ENCODE measurements at places on chromosomes 4 and X.

DNA sequence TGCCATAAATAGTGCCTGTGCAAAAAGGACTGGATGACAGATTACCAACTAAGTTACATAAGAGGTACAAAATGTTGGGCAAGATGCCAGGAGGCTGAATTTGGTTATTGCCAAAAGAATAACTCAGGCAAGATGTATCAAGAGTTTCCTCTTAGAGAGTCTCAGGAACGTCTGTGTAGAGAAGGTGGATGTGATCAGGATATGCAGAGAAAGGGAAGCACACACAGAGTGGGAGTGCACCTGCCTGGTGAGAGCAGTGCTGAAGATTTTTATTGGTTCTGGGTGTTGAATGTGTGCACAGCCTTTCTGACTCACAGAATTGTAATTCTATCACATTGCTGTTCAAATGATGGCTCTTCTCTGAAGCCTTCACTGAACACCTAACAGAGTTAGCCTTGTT is 156.8 kb upstream of the HS3ST1 start:
- DNase-seq, result no peak

GRCh38 chr4:44016570-44017421 is 431.8 kb downstream of the KCTD8 start:
- DNase-seq, result no peak

- no peak for DNase-seq
Observed at GRCh38 chrX:24860140-24860539, 155.6 kb downstream of the ARX start.

GRCh38 chr4:73258436-73258685 is 237 bp downstream of the ANKRD17 start:
- no peak for DNase-seq

GRCh38 chrX:38669428-38669827 is 108.1 kb downstream of the TSPAN7 start:
- DNase-seq, result no peak

DNA sequence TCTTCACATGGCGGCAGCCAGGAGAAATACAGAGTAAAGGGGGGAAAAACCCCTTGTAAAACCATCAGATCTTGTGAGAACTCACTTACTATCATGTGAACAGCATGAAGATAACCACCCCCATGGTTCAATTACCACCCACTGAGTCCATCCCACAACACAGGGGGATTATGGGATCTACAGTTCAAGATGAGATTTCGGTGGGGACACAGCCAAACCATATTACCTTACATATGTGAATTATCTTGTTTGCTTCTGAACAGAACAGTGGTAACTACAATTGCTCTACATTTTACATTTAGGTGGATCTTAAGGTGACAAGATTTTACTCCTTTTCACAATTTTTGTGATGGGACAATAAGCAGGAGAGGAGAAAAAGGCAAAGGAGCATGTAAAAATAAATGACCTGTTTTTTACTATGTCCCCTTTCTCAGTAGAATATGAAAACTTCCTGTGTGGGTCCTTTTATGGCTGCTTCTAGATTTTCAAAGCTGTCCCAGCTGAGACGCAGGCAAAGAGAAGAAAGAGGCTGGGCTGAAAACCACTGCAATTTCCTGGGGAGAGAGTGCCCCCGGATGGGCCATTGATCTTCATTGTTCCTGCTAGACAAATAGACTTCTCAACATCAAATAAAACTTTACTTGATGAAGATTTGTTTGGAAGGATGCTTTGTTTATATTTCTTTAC is 45.9 kb upstream of the PGM2 start:
- DNase-seq, result no peak

- DNase-seq, result no peak
Observed at GRCh38 chr4:122658818-122659295, 38.0 kb upstream of the IL21 start.

- no peak for DNase-seq
Observed at GRCh38 chrX:102580891-102581290, 18.4 kb upstream of the ARMCX5 start.

DNA sequence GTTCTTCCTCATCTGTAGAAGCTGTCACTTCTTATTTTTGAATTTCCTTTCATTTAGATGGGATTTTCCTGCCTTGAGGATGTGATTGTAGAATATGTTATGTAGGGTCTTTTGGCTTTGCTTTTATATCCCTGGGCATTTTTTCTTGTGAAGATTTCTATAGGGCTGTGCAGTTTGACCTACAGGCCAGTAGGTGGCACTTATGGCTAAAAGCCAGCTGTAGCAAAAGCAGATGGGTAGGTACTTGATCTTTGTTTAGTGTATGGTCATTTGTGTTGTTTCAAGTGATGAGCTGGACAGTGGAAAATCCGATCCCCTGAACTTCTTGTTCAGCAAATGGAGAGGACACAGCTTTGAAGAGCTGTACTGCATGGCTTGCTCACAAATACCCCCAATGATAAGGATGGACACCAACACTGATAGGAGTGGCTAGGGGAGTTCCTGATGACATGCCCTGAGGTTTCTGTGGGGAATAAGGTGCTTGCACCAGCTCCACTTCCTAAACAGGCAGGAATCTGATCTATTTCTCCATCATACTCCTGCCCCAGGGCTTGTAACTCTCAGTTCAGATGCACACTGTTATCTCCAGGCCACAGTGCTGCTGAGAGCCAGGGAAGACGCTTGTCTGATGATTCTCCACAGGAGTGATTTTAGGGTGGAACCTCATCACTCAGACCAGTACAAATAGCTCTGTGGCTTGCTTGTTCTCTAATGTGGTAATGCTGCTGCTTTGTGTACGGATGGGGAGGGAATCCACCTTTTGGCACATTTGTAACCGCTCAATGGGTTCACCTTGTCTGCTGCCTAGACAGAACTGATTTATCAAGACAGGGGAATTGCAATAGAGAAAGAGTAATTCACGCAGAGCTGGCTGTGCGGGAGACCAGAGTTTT is 417.1 kb upstream of the MAGEB16 start:
- no peak for DNase-seq

GRCh38 chr4:6402566-6403399 is 69.6 kb downstream of the PPP2R2C start:
- DNase-seq, result no peak

- no peak for DNase-seq
Observed at GRCh38 chrX:118948270-118948669, 26.1 kb upstream of the LONRF3 start.

GRCh38 chrX:39758791-39759525 is 338.8 kb downstream of the BCOR start:
- no peak for DNase-seq

- DNase-seq, result no peak
Observed at GRCh38 chr4:157271166-157271869, 50.8 kb downstream of the GRIA2 start.

DNA sequence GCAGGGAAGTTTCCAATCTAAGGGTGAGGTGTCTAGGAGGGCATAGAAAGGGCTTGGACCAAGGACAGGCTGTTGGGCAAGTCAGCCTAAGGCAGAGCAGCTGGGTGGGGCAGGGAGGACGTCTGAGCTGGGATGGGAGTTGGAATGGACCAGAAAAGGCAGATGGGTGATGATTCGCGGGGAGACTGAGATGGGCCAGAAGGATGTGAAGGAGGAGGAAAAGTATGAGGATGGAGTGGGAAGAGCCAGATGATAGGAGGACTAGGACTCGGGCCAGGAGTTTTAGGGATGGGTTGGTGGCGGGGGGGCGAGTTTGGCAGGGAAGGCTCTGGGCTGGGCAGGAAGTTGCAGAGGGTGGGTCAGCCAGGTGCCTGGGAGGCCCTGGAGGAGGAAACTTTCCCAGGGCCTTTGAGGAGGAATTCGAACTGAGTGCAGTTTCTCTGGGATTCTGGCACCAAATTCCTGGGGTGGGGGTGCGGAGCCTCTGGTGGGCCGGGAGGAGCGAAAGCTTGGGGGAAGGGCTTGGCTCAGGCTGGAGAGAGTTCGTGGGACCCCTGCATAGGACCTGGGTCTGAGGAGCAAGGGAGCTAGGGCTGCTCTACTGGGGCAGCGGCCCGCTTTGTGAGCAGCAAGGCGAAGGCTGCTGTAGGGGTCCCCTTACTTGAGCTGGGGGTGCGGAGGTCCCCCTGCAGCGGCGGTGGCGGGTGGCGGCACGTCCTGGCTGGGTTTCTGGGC is 8.7 kb upstream of the TIMP1 start:
- no peak for DNase-seq

- no peak for DNase-seq
Observed at GRCh38 chrX:18577400-18577799, 94.5 kb downstream of the RS1 start.

DNA sequence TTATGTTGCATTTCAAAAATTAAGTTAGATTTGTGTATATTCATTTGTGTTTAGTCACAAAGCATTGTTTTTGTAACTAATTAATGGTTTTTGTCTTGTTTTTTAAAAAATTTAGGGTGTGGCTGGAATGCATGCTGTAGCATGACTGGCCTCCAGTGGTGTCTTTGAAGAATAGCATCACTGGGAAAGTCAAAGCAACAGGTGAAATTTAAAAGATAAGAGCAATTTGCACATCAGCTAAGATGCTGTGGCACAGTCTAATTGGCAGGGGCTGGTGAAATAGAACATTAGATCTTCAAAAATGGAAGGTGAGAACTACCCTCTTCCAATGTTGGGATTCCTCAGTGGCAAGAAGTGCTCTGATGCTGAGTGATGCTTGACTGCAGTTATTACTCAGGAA is 45.3 kb downstream of the ANK2 start:
- DNase-seq, result no peak

GRCh38 chr4:66465111-66465510 is 794.8 kb upstream of the EPHA5 start:
- DNase-seq, result no peak

- DNase-seq, result no peak
Observed at GRCh38 chr4:31107362-31107761, 387.2 kb downstream of the PCDH7 start.

DNA sequence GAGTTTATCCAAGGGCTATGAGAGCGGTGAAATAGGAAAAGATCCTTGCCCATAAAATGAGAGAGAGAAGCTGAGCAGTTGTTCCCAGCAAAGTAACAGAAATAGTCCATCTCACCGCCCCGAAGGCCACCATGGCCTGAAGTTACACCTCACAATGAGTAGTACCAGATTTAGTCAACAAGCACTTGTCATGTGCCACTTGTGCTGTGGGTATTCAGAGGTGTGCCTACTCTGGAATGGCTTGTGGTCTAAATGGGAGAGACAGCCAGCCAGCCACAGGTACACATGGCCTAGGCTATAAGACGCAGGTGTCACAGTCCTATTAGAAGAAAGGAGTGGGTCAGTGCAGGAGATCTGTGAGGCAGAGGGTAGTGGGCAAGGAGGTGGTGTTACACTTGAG is 54.6 kb upstream of the MAP3K15 start:
- no peak for DNase-seq

GRCh38 chr4:174254613-174255012 is 28.9 kb downstream of the FBXO8 start:
- DNase-seq, result no peak

- no peak for DNase-seq
Observed at GRCh38 chrX:122783918-122784317, 400.2 kb upstream of the GRIA3 start.

- DNase-seq, result no peak
Observed at GRCh38 chr4:89212666-89213381, 94.8 kb downstream of the GPRIN3 start.

GRCh38 chr4:56914336-56914735 is 6.6 kb downstream of the REST start:
- no peak for DNase-seq

DNA sequence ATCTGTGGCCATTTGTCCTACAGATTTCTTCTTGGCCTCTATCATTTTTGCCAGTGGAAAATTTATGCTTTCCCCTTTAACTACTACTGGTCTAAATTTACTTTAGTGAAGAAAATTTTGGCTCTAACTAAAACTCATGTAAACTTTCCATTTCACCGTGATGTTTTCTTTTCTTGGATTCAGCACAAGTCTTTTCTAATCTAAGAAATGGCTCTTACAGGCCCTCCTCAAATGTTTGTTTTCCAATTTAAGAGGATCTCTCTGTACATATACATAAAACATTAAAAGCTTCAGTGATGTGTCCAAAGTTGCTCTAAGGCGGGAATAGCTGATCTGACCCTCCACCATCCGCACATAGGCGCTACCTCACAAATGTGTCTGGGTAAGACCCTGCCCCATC is 68.1 kb downstream of the MAML3 start:
- DNase-seq, result no peak

- DNase-seq, result no peak
Observed at GRCh38 chr4:28508636-28509035, 1648.0 kb downstream of the STIM2 start.

- DNase-seq, result peak; percentile 81
Observed at GRCh38 chr4:105551965-105552746, at the start of gene ARHGEF38. Gene ARHGEF38, plus strand, starts transcription at chr4:105552620. Its CDS starts 146 bp downstream, at chr4:105552766.

GRCh38 chr4:94722270-94722669 is 35.5 kb upstream of the BMPR1B start:
- no peak for DNase-seq

- no peak for DNase-seq
Observed at GRCh38 chr4:6478546-6479220, 6.3 kb upstream of the PPP2R2C start.

GRCh38 chr4:88937081-88937480 is 119.9 kb downstream of the FAM13A start:
- no peak for DNase-seq

DNA sequence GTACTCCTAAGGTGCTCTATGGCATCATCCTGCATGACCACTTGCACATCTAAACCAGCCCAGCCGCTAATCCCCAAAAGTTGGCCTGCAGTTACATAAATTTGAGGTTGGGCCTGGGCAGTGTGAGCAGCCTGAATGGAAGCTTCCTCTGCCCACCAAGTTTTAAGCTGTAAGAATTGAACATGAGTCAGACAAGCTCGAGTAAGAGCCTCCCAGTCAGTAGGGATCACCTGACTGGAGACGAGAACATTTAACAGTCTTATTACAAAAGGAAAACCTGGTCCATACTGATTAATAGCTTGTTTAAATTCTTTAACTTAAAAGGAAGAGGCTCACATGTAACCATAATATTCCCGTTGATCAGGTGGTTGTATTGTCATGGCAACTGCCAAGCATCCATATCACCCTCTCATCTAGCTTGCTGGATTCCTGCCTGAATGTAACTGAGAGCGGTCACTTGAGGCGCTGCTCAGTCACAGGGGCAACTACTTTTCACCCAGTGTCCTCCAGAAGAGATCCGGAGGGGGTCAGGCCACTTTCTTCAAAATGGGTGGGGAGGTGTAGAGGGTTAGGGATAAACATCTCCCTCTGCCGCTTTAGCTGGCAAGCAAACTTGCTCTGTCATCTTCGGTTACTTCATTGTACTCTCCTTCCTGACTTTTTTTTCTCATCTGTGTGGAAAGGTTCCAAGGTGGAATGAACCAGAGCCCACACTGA is 56.6 kb upstream of the WDR1 start:
- DNase-seq, result no peak

GRCh38 chr4:180028682-180029081 is 2214.5 kb upstream of the TENM3 start:
- no peak for DNase-seq

- DNase-seq, result no peak
Observed at GRCh38 chrX:4547213-4547836, 833.9 kb upstream of the PRKX start.

DNA sequence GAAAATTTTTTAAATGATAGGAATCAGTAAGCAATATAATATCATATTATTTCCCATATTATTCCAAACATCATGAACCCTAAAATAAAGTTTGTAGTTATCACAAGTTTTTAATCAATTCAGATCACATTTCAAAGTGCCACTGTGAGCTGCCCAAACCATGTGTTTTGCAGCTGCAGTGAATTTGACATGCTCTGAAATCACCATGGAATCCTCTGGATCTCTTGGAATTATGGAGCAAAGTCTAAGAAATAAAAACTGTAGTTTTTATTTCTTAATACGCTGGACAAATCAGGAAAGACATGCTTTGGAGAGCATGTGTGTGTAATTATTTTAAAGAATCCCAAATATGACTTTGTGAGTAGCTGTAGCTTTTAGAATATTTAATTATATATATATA is 262.7 kb downstream of the ANKRD50 start:
- DNase-seq, result no peak

GRCh38 chrX:12868747-12869146 is 1.9 kb downstream of the TLR7 start:
- no peak for DNase-seq
